ENCODE measurements at places on chromosomes 1 and 21.
A peak's percentile ranks its signal among the peaks of the same experiment; 100 is the strongest.

GRCh38 chr1:150621497-150622302 lies 7.7 kb downstream of the ENSA start:
- no peak for DNase-seq

DNA sequence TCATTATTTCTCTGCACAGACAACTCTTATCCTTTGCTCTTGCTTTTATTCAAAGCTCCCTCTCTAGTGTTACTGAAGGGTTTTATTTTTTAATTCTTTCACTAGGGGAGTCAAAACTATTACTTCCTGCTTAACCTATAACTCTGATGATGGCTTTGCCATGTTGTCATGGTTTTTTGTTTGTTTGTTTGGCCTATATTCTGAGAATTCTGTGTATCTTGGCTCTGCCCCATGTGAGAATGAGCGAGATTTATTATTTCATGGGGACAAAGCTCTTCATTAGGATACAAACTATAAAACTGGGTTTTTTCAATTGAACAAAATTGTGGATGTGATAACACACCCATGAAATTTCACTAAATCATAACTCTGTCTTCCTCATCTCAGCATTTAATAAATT lies 190.5 kb upstream of the C1orf105 start:
- no peak for DNase-seq

GRCh38 chr1:111725192-111725591 lies 14.0 kb downstream of the INKA2 start:
- peak; percentile 47 for DNase-seq

GRCh38 chr1:215402147-215402546 lies 165.0 kb upstream of the KCTD3 start:
- DNase-seq = no peak

- no peak for DNase-seq
Measured at GRCh38 chr1:31700468-31701090, 3.2 kb downstream of the COL16A1 start.

DNA sequence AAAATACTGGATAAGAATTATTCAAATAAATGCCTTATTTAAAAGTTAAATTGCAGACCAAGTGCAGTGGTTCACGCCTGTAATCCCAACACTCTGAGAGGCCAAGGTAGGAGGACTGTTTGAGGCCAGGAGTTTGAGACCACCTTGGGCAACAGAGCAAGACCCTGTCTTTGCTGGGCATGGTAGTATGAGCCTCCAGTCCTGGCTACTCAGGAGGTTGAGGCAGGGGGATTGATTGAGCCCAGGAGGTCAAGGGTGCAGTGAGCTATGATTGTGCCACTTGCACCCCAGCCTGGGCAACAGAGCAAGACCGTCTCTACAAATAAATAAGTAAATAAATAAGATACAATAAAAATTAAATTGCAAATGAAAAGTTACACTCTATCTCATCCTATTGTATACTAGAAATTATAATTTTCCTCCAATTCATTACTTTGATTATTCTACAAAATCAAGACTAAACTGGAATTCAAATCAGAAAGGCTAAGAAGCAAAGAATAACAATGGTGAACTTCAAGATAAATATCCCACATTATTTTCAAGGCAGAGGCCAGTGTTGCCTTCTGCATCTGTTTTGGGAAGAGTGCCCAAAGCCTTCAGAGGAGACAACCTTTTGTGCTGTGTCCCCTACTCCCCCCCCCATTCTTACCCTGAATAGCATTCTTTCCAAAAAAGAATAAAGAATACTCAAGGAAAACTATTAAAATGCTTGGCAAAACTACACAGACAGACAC lies 73.3 kb upstream of the IRF2BP2 start:
- no peak for DNase-seq

DNA sequence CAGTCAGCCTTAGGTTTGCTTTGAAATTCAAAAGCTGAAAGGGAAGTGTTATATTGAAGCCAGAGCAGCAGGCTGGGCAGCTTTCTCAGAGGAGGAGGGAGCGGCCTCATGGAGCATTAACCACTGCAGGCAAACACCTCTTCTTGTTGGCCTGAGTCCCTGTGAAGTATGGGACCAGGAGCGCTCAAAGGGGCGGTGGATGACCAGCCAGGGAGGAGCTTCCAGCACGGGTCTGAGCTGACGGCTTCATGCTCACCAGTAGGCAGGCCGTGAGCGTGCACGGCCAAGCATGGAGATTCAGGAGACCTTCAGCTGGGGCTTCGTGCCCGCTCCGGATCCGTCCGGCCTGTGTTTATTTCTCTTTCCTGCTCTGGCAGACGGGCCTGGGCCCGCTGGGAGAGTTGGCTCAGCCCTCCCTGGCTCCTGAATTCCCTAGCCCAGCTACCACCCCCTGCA lies 245.2 kb downstream of the TRABD2B start:
- peak; percentile 81 for DNase-seq

DNA sequence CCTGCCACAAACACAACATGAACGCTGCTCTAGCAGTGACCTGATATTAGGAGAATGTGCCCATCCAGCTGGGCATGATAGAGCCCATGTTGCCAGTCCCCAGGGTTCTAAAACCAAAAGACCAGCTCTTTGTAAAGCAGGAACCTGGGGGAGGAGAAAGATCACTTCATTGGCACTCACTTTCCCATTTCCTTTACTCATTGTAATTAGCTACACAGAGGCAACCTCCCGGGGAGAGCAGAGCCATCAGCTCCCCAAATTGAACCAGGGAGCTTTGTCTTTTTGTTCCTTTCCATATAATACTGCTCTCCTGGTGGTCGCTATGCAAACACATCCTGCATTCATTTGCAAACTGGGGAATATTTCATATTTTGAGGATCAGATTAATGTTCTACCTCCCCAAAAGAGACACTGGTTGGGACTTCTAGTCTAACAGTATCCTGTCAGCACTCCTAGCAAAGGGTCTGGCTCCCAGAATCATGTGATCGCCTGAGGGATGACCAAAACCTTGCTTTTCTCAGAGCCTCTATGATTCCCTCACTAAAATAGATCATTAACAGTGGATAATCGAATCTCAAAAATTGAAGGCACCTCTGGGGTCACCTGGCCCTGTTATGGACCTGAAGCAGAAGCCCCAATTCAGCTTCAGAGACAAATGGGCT lies 76.7 kb upstream of the CD1D start:
- peak; percentile 54 for DNase-seq

DNA sequence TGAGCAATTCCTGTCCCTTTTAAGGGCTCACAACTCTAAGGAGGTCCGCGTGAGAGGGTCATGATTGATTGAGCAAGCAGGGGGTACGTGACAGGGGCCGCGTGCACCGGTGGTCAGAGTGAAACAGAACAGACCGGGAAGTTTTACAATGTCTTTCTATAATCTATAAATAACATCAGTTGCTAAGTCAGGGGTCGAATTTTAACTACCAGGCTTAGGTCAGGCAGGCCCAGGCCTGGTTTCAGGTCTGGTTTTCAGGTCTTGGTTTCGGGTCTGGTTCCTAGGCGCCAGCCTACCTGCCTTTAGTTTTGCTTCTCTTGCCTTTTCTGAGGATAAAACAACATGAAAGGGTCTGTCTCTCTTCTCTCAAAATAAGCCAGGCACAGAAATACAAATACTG lies 476.0 kb upstream of the CAMK1G start:
- DNase-seq = no peak

GRCh38 chr1:13830616-13831280 lies 130.8 kb downstream of the PRDM2 start:
- no peak for DNase-seq

GRCh38 chr1:161138431-161138830 lies 6.0 kb upstream of the DEDD start:
- DNase-seq = no peak

GRCh38 chr1:1538334-1538733 lies 2.1 kb downstream of the TMEM240 start:
- DNase-seq = no peak

GRCh38 chr1:157450106-157450505 lies 102.2 kb downstream of the FCRL5 start:
- DNase-seq = no peak

DNA sequence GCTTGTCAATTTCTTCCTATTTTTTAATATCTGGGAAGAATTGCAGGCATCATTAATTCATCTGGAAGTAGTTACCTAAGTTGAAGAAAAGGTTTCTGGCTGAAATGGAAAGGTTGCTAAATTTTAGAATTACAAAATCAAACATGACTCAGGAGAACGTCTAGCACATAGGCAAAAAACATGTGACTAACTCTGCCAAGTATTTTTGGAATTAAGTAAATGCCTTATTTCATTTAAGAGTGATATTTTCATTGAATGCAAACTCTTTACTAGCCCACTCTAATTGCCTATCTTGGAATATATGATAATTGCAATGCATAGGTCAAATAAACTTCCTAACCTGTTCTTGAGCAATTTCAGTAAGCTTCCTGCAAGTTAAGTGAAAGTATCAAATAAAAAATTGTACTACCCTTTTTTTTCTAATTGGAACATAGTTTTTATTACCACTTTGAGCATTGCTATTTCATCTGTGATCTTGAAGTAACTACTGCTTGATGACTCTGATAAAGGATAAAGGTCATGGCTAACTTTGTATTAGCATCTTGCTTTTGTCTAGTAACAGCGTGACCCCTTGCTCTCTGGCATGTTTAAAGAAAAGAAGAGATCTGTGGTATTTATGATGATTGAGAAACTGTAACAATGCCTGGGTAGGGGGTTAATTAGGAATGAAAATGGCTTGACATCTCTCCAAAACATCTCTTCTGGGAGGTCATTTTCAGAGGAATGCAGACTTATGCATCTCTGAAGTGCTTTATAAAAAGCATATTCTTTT lies 208.3 kb upstream of the NCAM2 start:
- peak; percentile 6 for DNase-seq

- DNase-seq = no peak
Measured at GRCh38 chr1:245465666-245466065, 310.9 kb downstream of the KIF26B start.

- DNase-seq = no peak
Measured at GRCh38 chr21:44555200-44555875, 3.3 kb downstream of the KRTAP10-3 start.

DNA sequence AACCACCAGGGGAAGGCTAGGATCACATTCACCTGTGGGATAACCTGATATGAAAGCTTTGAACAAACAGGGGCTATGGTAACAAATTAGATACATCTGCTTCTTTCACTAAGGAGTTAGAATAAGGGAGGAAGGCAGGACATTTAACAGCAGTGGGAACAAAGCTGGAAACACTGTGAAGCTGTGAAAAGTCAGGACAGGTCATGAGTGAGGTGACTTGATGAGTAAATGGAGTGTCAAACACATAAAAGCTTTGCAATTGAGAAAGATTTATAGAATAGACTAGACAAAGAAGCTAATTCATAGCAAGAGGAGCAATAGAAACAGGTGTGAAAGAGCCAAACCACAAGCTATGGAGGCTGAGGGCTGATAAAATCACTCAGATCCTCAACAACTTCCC lies 110.0 kb downstream of the ASTN1 start:
- no peak for DNase-seq

DNA sequence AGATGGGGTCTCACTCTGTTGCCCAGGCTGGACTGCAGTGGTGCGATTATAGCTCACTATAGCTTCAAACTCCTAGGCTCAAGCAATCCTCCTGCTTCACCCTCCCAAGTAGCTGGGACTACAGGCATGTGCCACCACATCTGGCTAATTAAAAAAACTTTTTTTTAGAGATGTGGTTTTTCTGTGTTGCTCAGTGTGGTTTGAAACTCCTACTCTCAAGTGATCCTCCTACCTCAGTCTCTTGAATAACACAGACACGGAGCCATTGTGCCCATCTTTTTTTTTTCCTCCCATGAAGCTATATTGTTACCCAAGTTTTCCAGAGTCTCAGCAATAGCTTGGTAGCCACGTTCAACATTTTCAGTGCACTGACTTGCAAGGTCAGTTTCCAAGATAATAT lies 2.7 kb downstream of the GIPC2 start:
- no peak for DNase-seq

GRCh38 chr1:184300446-184300845 lies 86.4 kb upstream of the C1orf21 start:
- DNase-seq = no peak

GRCh38 chr1:175303201-175303707 lies 110.7 kb upstream of the KIAA0040 start:
- no peak for DNase-seq

DNA sequence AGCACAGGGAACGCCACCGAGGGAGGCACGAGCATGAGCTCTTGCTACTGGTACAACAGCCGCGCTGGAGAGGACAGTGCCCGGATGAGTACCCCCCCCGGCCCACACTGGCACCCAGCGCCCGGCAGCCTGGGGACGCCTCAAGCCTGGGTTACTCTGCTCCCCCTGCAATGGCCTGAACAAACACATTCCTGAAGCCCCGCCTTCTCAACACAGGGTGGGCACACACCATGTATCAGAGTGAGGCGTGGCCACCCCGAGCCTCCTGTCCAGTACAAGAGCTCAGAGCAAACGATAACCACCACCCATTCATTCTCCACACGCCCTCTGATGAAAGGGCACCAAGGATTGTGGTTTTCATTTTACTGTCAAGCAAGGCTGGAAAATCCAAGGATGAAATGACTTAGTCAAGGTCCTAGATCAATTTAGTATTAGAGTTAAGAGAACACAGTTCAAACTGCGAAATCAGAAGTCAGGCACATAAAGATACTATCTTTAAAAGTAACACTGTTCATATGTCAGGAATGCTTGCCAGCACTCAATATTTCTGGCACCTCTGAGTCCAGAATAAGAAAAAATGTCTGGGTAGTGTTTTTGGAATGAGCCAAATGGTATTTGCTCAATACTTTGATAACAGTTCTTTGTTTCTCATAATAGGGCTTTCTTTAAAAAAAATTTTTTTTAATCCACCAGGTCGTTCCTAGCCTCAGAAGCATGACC lies 22.0 kb downstream of the UBE2G2 start:
- no peak for DNase-seq

DNA sequence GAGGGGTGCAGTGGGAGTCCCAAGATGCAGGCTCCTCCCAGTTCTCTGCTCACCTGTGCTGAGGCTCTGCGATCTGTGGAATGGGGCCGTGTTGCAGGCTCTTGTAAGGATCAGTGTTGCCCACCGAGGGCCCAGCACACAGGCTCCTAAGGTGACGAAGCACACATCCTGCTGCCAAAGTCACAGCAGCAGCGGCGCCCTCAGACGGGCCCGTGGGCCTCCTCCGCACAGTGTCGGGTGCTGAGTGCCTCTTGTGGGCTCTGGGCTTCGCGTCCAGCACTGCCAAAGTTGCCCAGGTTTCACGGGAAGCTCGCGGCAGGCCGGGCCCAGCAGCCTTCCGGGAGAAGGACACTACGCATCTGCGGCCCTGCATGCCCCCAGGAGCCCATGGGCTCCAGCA lies 72.1 kb upstream of the ABCG1 start:
- no peak for DNase-seq

GRCh38 chr1:154304664-154305337 lies 16.1 kb upstream of the AQP10 start:
- no peak for DNase-seq

DNA sequence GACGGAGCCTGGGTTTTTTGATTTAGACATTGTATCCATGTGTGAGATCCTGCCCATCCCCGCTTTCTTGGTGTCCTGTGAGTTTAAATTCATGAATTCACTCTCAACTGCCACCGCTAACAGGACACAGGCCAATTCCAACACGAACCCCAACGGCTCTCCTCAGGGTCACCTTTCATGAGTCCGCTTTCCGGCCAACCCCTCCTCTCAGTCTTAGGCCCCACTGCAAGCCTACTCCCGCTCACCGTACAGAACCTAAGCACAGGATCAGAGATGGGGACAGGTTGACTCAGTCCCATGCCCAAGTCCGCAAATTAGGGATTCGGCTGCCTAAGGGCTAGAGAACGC lies 238 bp upstream of the SCP2 start:
- no peak for DNase-seq

- DNase-seq = peak; percentile 85
Measured at GRCh38 chr1:42922687-42923366, 35.8 kb downstream of the SLC2A1 start.

- DNase-seq = no peak
Measured at GRCh38 chr21:44993321-44994046, 53.7 kb downstream of the SLX9 start.

- peak; percentile 68 for DNase-seq
Measured at GRCh38 chr1:55718758-55719671, 503.9 kb upstream of the USP24 start.
